MM.1S (cell line): ENCODE measurements at places on chromosomes 16 and 17.

- H3K4me3 ChIP-seq: no peak overlapping the region
These were observed 2.0 kb upstream of the SEPHS2 start for GRCh38 chr16:30447512-30448226.

DNA sequence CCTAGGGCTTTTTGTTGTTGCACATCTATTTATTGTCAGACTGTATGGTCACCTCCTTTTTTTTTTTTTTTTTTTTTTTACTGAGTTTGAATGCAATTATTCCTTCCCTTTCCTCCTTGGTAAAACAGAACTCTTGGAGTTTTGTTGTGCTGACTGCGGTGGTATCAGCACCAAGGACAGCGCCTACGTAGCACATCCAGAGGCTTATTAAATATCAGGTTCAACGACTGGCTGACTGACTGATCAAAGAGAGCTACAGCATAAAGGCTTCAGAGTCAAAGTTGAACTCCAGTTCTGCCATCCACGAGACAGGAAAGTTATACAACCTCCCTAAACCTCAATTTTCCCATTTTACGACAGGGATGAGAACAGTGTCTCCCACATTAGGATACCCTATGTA, 86.1 kb upstream of the RBFOX1 start:
- no peaks in the 10 kb centered on the region for H3K36me3 ChIP-seq
- H3K27me3 ChIP-seq: no peaks in the 10 kb centered on the region
- DNase-seq: no peak
- no peak overlapping the region for H3K27ac ChIP-seq

DNA sequence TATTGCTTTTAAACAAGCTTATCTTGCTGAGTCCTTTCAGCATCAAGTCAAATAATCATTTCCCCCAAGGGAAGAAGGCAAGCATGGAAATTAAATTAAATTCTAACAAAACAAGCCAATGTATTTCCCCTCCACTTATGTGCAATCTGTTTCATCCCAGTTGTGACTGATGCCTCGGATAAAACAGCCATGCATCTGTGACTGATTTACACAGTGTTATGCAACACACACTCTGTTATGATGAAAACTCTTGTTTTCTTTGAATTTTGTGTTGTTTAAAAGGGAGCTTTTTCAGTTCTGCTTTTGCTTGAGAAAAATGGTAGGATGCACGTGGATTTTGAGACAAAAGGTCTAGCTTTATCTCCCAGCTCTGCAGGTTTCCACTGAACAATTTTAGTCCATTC, 32.6 kb downstream of the TMEM100 start:
- H3K27me3 ChIP-seq: no peaks in the 10 kb centered on the region
- H3K4me3 ChIP-seq: no peak overlapping the region
- H3K4me1 ChIP-seq: no peaks in the 10 kb centered on the region

- no peak for DNase-seq
- H3K4me3 ChIP-seq: no peak overlapping the region
- H3K4me1 ChIP-seq: no peaks in the 10 kb centered on the region
- H3K36me3 ChIP-seq: no peaks in the 10 kb centered on the region
- H3K27me3 ChIP-seq: no peaks in the 10 kb centered on the region
These were observed 517.6 kb downstream of the MAF start for GRCh38 chr16:79082970-79083369.

- DNase-seq: no peak
- H3K27me3 ChIP-seq: no peaks in the 10 kb centered on the region
- no peaks in the 10 kb centered on the region for H3K36me3 ChIP-seq
- no peak overlapping the region for H3K4me3 ChIP-seq
- H3K27ac ChIP-seq: no peak overlapping the region
These were observed 8.8 kb downstream of the GPR139 start for GRCh38 chr16:20064931-20065330.

DNA sequence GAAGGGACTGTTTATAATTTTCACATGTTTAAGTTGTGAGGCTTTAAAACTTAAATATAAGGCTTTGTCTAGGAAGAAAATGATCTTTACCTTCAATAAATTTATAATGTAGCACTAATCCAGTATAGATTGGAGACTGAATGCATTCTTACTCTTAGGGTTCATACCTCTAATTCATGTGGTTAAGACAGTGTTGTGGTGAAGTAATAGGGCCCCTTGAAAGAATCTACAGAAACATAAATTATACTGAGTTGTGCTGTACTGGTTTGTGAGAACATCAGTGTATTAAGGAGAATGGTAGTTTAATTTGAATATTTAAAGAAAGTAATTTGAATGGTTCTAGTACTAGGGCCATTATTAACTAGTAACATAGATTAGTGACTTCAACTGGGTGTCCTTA, 13.7 kb downstream of the HAPSTR1 start:
- no peak overlapping the region for H3K27ac ChIP-seq
- peaks cover 38% of the 10 kb centered on the region; the same call in 1 of the 2 replicates for H3K36me3 ChIP-seq
- peaks cover 1% of the 10 kb centered on the region for H3K4me1 ChIP-seq
- no peak overlapping the region for H3K4me3 ChIP-seq
- no peaks in the 10 kb centered on the region for H3K27me3 ChIP-seq

DNA sequence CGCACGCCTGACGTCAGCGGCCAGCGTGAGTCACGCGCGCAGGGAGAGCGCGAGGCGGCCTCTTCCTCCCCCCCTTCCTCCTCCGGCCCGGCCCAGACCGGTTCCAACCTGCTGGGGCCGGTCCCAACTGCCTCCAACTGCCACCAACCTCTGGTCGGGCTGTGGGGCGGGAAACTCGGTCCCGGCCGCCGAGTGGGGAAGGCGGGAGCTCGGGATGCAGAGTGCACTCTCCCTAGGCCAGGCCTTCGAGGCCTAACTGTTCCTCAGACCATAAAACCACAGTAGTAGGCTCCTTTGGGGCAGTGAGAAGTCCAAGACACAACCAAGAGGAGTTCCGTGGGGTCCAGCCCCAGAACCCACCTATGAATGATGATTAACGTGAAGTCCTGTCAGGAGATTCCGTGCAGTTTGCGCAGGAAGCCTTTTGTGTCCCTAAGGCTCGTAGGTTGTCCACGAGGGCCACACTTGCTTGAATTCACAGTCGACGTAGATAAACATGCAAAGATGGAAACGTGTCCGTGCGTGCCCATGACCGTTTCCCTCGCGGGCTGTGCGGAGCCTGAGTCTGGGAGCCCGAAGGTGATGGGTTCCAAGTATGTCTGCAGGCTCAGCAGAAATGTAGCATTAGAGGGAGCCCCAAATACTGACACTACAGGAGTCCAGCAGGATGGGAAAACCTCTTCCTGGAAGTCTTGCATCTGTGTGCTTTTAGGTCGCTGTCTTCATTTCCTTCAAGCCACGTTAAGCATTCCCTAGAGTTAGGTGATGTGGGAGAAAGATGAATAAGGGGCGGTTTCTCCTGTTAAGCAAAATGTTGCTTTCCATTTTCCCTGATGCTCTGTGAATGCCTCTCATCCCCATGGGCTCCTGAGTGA, 647 bp downstream of the UNK start:
- peak overlapping the region; percentile 78 for H3K4me3 ChIP-seq
- H3K27me3 ChIP-seq: no peaks in the 10 kb centered on the region
- peak; percentile 90 for DNase-seq

GRCh38 chr16:85033171-85033570, 5.6 kb downstream of the KIAA0513 start:
- no peak overlapping the region for H3K4me3 ChIP-seq
- H3K4me1 ChIP-seq: peaks cover 3% of the 10 kb centered on the region
- no peak overlapping the region for H3K27ac ChIP-seq
- H3K27me3 ChIP-seq: no peaks in the 10 kb centered on the region
- DNase-seq: no peak
- H3K36me3 ChIP-seq: no peaks in the 10 kb centered on the region

DNA sequence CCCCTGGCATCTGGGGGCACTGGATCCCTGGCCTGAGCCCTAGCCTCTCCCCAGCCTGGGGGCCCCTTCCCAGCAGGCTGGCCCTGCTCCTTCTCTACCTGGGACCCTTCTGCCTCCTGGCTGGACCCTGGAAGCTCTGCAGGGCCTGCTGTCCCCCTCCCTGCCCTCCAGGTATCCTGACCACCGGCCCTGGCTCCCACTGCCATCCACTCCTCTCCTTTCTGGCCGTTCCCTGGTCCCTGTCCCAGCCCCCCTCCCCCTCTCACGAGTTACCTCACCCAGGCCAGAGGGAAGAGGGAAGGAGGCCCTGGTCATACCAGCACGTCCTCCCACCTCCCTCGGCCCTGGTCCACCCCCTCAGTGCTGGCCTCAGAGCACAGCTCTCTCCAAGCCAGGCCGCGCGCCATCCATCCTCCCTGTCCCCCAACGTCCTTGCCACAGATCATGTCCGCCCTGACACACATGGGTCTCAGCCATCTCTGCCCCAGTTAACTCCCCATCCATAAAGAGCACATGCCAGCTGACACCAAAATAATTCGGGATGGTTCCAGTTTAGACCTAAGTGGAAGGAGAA, 13.5 kb downstream of the STH start:
- no peak overlapping the region for H3K4me3 ChIP-seq
- no peak for DNase-seq
- H3K4me1 ChIP-seq: no peaks in the 10 kb centered on the region
- no peaks in the 10 kb centered on the region for H3K27me3 ChIP-seq
- no peak overlapping the region for H3K27ac ChIP-seq
